Cardiac ventricle fibroblast (primary cell): ENCODE measurements at places on chromosomes 3 and 15. TPM values are rescaled to one million over a fixed set of nuclear protein-coding genes. Genes with fewer than 3 reads are reported as not detected.

The TMEM158 gene
- total RNA-seq: 17.2 and 18.3 TPM in 2 replicates

The STRIT1 gene
- total RNA-seq: not detected in 2 replicates

The IQCF5 gene
- not detected in 2 replicates for total RNA-seq

The TMEM45A gene
- total RNA-seq: 103 TPM in 2 replicates

The CPB1 gene
- total RNA-seq: not detected in 2 replicates

The GOLGA6B gene
- total RNA-seq: not detected in 2 replicates

The RAF1 gene
- total RNA-seq: 42.9 and 46.7 TPM in 2 replicates

The CLDN18 gene
- not detected in 2 replicates for total RNA-seq

The CD86 gene
- not detected in 2 replicates for total RNA-seq

The C2CD4B gene
- 1.2 and 1.5 TPM in 2 replicates for total RNA-seq

The BOC gene
- 16.6 and 23.2 TPM in 2 replicates for total RNA-seq

The C3orf85 gene
- not detected in 2 replicates for total RNA-seq
